ENCODE measurements at places on chromosomes 5 and 9.

- DNase-seq: no peak
Observed at GRCh38 chr9:33374634-33375237, 27.6 kb downstream of the AQP7 start.

- DNase-seq: peak; percentile 4
Observed at GRCh38 chr9:127455324-127455992, 4.1 kb downstream of the LRSAM1 start.

DNA sequence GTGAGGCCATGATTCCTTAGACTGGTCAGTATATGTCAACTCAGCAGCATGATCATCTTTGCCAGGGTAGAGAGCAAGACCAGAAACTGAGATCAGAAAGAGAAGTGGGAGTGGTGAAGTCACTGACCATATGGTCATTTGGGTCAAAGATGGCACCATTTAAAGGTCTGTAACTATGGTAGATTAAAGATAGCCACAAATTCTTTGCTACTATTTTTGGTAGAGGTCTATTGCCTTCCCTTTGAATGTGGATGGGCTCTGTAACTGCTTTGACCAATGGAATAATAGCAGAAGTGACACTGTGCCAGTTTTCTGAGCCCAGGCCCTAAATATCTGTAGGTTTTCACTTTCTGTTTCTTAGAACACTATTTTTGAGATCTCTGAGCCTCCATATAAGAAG is 117.6 kb downstream of the PCSK1 start:
- no peak for DNase-seq

- DNase-seq: no peak
Observed at GRCh38 chr9:130891688-130892476, 4.7 kb downstream of the QRFP start.

DNA sequence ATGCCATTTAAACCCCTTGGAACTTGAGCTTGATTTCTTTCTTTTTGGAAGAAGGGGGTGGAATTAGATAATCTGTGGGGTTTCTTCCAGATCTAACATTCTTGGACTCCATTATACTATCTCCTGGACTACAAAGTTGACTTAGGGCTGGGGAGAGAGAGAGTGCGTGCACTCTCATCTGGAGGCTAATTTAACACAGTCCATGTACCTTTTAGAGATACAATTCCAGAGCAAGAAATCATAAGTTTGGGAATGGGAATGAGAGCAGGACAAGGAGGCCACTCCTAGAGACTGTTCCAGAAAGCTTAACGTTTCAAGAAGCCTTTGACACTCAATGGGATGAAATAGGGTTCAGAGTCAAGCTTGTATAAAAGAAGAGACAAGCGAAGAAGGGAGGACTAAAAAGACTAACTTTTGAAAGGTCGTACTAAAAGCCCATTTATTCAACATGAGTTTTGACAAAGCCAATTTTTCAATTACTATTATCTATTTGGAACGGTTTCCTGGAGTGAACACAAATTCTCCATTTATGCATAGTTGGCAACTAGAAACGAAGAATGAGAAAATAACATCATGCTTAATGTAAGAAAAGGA is 83.4 kb downstream of the ACTL7B start:
- DNase-seq: no peak

DNA sequence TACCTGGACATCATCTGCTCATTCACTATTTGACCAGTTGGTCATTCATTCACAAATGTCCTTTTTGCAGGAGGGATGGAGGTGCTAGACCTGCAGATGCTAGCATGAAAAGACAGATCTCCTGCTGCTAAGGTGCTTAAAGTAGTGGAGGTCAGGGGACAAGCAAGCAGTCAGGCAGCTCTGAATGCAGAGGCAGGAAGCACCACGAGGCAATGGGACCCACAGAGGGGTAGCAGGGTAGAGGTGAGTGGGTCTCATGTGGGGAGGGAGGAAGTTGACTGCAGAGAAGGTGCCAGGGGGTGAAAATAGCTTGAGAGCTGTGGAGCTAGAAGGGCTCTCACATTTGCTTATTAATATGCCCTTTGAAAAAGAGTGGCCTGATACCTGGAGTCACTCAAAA is 25.2 kb downstream of the FXN start:
- DNase-seq: no peak

- no peak for DNase-seq
Observed at GRCh38 chr9:127185931-127186781, 63.7 kb upstream of the ANGPTL2 start.
